HS-5 (cell line): ENCODE measurements at places on chromosomes 1 and 21.
A peak's percentile ranks its signal among the peaks of the same experiment; 100 is the strongest.

DNA sequence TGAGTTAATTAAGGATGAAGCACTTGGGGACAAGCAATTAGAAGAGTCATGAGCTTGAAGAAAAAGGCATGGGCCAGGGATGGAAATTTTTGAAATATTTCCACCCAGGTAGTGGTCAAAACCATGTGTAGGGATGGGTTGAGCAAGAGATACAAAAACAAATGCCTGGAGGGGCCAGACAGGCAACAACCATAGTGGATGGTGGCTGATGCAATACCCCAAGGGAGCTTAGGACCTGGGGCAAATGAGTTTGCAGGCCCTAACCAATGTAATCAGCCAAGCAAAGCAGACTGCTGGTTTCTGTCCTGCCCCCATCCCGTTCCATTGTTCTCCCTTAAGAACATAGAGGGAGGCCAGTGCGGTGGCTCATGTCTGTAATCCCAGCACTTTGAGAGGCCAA is 119.1 kb upstream of the FGGY start:
- DNase-seq, result no peak

- no peak for DNase-seq
These were observed 99.8 kb downstream of the PTGER3 start for GRCh38 chr1:70947835-70948234.

DNA sequence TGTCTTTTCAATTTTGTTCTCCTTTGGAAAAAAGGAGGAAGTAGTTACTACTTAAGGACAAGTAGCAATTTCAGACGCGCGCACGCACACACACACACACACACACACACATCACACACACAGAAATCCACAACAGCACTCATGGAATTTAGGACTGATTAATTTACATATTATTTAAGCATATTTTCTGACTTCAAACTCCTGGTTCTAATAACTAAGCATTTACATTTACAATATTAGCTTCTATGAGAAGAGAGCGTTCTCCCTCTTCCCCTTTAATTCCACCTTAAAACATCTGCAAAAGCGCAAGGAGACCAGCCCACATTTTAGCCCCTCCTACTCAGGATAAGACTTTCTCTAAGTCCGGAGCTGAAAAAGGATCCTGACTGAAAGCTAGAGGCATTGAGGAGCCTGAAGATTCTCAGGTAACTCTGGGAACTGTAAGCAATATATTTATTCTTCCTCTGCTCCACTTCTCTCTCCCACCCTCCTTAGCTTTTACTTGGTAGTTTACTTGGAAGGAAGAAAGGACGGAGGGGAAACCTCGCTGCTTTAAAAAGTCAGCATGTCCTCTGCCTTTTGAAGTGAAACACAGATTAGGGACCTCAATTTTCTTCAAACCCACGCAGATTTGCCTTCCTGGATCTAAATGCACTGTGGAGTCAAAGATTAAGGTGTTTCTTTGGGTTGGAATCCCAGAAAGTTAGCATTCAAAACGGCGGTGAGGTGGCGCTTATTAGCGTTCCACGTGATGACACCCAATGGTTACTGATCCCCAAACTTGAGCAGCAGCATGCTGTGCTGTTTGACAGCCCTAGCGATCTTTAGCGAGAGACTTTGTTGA is at the start of gene PLA2G4A:
TSS of gene PLA2G4A (plus strand) at position 339 of the 844 bp plus-strand sequence. CDS start 25,406 bp downstream, outside the sequence.
- DNase-seq, result no peak

DNA sequence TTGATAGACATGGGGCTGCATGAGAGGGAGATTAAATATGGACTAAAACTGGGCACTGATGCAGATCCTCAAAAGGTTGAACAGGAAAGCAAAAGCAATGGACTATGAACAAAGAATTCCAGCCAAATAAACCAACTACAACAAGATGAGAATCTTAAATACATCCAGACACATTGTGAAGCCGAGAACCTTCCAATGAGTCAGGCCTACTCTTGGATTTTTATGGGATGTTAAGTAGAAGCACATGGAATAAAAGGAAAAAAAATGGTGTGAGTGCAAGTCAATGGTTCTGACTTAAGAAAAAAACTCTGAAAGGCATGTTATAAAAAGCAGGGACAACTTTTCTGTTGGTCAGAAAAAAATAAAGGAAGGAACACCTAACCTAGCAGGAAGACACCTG is 227.2 kb downstream of the DPYD start:
- peak; percentile 3 for DNase-seq

GRCh38 chr1:169670836-169671235 is 40.6 kb downstream of the SELL start:
- DNase-seq, result no peak

GRCh38 chr1:75632350-75632949 is 21.5 kb upstream of the SLC44A5 start:
- DNase-seq, result peak; percentile 22

GRCh38 chr21:36934864-36935420 is 31.5 kb downstream of the HLCS start:
- DNase-seq, result no peak

GRCh38 chr1:229717786-229718576 is 91.9 kb downstream of the URB2 start:
- DNase-seq, result no peak

DNA sequence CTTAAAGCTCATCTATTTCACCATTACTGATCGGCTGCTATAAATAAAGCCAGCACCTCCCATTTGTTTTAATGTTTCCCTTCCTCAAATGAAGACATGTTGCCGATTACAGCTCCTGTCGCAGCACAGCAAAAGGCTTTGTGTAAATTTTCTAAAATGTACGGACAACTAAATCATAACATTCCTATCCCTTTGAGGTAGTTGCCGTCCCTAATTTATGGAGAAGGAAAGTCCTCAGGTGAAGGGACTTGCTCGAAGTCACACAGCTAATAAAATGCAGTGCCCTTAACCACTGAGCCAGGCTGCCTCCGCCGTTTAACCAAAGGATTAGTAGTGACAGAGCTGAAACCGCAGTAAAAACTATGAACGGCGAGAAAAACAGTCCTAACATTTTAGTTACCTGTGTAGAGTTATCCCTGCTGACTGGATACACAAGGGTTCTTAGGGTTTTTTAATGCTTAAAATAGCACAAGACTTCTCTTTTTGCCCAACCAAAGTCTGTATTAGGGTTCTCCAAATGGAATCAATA is 871 bp downstream of the PINK1 start:
- peak; percentile 18 for DNase-seq

- DNase-seq, result no peak
These were observed 14.0 kb upstream of the ZNF697 start for GRCh38 chr1:119662034-119662437.

DNA sequence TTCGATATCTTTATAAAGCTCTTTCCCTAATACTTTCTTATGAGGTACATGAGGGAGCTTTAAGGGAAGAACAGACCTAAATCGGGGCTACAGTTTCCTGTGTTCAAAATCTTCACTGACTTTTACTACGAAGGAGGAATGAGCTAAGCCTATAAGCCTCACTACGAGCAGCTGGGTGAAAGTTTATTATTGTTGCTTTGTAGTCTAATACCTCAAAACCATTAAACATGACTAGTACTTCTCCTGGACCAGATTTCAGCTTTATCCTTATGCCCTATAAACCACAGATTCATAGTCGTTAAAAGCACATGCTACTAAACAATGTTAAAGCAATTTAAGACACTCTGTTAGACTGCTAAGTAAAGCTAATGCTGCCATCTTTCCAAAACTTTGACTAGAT is 30.2 kb downstream of the NDC1 start:
- DNase-seq, result no peak

- DNase-seq, result peak; percentile 70
These were observed 18.1 kb upstream of the SLC44A3 start for GRCh38 chr1:94801919-94802546.

DNA sequence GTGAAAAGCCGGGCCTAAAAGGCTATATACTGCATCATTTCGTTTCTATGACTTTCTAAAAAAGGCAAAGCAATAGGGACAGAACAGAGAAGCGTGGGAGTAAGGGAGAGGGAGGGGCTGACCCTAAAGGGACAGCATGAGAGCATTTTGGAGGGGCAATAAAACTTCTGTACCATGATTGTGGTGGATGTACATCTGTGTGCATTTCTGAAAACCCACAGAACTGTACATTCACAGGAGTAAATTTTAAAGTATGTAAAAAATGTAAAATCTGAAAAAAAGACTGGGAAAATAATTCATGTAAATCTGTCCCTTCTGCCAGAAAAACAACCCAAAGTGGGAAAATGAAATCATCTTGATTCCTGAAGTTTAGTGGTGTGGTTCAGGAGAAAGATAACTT is 235.4 kb downstream of the CENPF start:
- DNase-seq, result peak; percentile 75

- no peak for DNase-seq
These were observed 270.4 kb upstream of the B3GALT2 start for GRCh38 chr1:193456811-193457280.

GRCh38 chr1:244835276-244836134 is at the start of gene COX20:
TSS of gene COX20 (plus strand) at chr1:244835658. CDS start at chr1:244835715, 57 bp downstream.
- DNase-seq, result peak; percentile 76

DNA sequence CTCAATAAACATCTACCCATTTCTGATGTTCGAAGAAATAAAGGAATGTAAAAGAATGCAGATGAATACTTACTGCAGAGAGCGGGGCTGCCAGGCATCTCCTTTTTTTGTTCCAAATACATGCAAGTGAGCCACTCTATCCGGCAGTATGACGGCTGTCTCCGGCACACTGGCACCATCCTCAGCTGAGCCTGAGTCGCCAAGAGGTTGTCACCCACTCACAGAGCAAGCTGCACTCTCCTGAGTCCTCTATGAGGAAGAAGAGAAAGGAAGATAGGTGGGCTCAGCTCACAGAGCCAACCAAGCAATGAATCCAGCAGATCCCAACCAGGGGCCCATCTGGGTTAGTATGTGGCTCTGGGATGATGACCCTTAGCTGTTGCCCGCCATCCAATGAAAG is 65.3 kb downstream of the CD46 start:
- no peak for DNase-seq

GRCh38 chr1:177849130-177849529 is 120.7 kb downstream of the SEC16B start:
- DNase-seq, result no peak

GRCh38 chr1:231807541-231807940 is 181.0 kb downstream of the DISC1 start:
- DNase-seq, result no peak

- no peak for DNase-seq
These were observed 181.4 kb downstream of the CLIC6 start for GRCh38 chr21:34850166-34850690.

- DNase-seq, result no peak
These were observed 3.5 kb upstream of the ARF1 start for GRCh38 chr1:228079013-228079412.

GRCh38 chr1:9079988-9080704 is 10.7 kb upstream of the SLC2A5 start:
- DNase-seq, result no peak

DNA sequence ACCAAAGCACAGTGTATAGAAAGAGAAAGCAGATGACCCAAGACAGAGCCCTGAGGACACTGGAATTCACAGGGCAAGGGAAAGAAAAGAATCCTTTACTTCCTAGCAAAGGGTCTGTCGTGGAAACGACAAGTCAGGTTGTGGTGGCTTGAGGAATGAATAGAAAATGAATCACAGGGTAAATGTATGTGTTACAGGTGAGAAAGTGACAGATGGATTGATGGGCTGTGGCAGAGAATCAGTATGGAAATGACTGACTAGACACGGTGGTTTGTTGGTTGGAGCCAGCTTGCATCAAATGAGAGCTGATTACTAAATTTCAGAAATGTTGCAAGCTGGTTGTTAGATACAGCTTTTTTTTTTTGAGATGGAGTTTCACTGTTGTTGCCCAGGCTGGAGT is 46.9 kb downstream of the PTP4A2 start:
- DNase-seq, result no peak

DNA sequence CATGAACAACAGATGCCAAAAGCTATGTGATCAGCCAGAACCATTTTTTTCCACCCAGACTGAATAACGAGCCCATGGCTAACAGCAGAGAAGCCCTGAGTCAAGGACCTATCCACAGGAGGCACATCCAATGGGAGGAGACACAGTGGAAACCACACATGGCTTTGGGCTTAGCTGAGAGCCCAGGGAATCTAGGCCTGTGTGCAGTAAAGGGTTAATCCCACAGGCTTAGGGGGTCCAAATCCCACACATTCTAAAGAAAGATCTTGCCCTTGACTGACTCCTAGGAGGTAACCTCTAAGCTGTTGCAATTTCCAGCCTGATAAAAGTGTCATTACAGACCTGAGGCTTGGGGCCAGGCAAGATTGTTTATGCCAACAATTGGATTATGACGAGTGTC is 194.5 kb downstream of the DSCAM start:
- no peak for DNase-seq

GRCh38 chr1:71324671-71325267 is 243.9 kb upstream of the ZRANB2 start:
- DNase-seq, result no peak

- no peak for DNase-seq
These were observed 24.3 kb upstream of the DISP1 start for GRCh38 chr1:222790520-222790919.

GRCh38 chr1:63359561-63359960 is 7.9 kb upstream of the ALG6 start:
- no peak for DNase-seq

GRCh38 chr1:163163163-163163562 is 39.6 kb downstream of the RGS5 start:
- no peak for DNase-seq

DNA sequence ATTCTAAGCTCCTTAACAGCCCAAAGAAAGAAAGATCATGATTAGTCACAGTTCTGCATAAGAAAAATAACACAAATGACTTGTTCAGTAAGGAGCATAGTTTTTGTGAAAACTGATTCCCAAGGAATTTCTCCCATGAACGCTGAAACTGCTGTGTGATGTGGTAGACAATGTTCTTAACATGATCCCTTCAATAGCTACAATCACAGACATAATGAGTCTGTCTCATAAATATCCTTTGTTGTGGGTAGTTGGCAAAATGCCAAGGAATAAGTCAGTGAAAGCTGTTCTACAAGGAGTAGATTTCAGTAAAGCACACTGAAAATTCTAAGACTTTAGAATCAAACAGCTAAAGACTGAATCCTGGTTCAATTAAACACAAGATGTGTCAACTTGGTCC is 404.8 kb downstream of the HLX start:
- no peak for DNase-seq

DNA sequence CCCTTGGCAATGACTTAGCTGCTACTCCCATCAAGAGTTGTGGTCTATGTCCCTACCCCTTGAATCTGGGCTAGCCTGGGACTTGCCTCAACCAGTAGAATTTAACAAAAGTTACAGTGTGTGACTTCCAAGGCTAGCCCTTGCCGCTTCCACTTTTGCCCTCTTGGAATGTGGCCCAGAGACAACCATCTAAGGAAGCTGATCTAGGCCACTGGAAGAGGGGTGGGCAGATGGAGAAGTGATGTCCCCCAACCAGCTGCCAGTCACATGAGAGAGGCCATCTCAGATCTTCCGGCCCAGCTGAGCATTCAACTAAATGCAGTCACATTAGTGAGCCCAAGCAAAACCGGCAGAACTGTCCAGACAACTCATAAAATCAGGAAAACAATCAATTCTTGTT is 115.1 kb downstream of the TOMM20 start:
- DNase-seq, result no peak
